Cortex of kidney (tissue), 1 donor: ENCODE measurements at places on chromosomes 5 and 9.
A peak's percentile ranks its signal among the peaks of the same experiment; 100 is the strongest.

DNA sequence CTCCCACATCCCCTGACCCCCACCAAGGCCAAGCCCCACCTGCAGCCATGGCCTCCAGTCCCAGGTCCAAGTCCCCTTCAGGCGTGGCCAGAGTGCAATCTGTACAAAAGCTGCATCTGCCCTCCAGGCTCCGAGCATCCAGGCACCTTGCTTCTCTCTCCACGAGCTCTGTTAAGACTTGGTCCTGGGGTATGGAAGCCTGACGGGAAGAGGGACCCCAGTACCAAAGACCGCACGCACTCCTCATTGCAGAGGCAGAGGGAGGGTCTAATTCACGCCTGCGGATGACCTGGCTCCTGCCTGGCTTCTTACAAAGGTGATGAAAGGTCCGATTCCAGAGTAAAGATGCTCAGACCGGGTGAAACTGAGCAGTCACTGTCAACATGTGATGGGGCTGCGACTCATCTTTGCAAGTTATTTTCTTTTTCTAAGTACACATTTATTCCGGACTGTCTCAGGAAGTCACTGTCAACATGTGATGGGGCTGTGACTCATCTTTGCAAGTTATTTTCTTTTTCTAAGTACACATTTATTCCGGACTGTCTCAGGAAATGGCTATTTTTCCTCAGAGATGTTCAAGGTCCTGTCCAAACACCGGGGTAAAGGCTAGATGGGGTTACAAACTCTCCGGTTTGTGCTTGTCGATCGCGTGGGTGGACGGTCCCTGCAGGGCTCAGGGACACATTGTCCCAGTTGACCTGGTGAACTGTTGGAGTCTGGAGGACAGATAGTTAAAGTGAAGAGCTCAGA lies 252.0 kb upstream of the IRX4 start:
- DNase-seq, result no peak

GRCh38 chr5:61230492-61230891 lies 68.2 kb upstream of the SMIM15 start:
- DNase-seq, result no peak

DNA sequence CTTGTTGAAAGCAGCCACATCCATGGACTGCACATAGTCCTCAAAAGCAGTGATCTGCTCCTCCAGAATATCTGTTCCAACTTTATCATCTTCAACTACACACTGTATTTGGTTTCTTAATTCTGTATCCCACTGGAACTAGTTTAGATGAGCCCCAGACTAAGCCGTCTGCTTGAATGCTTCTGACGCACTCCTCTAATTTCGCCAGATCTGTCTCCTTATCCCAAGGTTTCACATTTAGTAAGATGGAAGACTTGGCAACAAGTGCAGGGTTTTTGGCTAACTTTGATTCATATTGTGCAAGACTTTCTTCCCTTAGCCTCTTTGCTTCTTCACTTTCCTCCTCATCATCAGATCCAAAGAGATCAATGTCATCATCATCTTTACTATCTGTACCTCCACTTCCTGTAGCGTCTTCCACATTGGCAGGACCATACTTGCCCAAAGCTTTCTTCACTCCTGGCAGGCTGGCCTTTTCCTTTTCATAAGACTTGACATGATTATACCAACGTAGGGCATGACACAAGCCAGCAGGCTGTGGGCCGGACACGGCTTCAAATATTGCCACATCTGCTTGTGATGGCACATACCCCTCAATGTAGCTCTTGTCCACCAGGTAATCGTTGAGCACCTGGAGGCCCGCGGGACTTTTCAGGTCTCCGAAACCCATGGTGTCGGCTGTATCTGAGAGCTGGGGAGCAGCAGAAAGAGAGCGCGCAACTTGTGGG lies 56.2 kb upstream of the PIK3R1 start:
- DNase-seq, result no peak

- DNase-seq, result no peak
Measured at GRCh38 chr5:81234299-81234698, 1.2 kb downstream of the CKMT2 start.

DNA sequence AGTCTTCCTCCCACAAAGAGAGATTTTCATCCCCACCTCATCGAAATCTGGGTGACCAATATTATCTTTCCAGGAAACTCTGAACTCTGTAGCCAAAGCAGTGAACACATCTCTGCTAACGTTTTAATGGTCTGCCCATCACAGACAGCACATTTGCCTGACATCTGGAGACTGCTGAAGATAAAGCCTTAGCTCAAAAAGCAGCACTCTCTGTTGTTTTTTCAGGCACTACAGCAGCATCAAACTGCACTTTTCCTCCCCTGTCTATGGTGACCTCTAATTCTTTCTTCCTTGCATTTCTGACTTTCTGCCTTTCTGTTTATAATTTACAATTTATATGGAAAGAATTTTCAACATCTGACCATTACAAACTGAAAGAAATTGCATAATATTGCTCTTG lies 66.8 kb downstream of the RAB3C start:
- no peak for DNase-seq

DNA sequence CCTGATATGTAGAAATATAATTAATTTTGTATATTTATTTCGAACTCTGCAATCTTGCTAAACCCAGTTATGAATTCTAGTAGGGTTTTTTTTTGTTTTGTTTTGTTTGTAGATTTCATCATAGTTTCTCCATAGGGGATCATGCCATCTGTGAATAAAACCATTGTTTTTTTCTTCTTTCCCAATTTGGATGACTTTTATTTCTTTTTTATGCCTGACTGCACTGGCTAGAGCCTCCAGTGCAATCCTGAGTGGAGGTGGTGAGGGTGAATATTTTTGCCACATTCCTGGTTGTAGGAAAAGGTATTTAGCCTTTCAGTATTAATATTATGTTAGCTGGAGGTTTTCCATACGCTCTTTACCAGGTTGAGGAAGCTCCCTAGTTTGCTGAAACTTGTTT lies 70.0 kb upstream of the GFPT2 start:
- DNase-seq, result no peak

GRCh38 chr5:29131285-29131684 lies 2062.2 kb upstream of the CDH6 start:
- no peak for DNase-seq

- DNase-seq, result no peak
Measured at GRCh38 chr5:112957036-112957808, 19.4 kb upstream of the DCP2 start.

GRCh38 chr5:96807075-96807654 lies 580 bp downstream of the ERAP1 start:
- peak; percentile 14 for DNase-seq

DNA sequence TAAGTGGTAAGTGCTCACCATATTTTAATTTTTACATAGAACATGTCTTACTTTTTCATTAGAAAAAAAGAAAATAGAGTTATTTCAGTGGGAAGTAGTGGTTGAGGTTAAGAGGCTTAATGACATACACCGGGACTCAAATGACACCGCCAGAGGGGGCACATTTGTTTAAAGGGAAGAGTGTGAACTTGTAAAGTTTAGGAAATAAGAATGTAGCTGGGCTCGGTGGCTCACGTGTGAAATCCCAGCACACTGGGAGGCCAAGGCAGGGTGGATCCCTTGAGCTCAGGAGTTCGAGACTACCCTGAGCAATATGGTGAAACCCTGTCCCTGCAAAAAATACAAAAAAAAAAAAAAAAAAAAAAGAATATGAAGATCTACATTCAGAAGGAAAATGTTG lies 43.4 kb upstream of the TNFAIP8 start:
- no peak for DNase-seq

DNA sequence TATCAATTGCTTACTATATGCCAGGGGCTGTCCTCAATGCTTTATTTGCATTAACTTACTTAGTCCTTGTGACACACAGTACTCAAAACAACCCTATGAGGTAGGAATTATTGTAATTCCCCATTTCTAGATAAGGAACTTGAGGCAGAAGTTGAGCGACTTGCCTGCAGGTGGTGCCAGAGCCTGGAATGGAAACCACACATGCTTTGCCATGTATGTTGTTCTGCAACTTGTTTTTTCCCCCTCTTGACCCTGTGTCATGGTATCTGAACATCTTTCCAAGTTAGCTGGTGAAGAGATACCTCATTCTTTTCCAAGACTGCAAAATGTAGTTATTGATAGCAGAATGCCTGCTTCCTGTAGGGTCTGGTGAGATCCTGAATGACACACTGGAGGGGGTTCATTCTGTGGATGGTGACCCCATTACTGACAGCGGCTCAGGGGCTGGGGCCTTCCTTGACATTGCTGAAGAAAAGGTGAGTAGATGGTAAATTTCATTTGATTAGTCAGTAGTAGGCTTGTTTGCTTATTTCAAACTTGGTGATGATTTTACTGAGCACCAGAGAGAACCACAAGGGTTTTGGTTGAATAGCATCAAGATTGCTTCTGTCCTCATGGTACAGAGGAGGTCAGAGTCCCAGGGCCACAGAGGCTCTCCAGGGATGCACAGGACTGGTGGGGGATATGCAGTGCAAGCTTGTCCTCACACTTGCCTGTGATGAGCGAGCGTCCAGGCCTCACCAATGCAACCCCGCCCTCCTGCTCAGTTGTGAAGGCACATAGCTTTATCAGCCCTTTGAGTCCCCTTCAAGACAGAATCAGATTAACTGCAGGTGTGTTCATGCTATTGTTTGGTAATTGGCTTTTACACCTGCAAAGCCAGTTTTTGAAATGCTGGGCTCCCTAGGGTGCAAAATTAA lies 57.0 kb downstream of the COL15A1 start:
- no peak for DNase-seq

GRCh38 chr9:22084336-22085035 lies 75.4 kb upstream of the CDKN2B start:
- DNase-seq, result no peak

DNA sequence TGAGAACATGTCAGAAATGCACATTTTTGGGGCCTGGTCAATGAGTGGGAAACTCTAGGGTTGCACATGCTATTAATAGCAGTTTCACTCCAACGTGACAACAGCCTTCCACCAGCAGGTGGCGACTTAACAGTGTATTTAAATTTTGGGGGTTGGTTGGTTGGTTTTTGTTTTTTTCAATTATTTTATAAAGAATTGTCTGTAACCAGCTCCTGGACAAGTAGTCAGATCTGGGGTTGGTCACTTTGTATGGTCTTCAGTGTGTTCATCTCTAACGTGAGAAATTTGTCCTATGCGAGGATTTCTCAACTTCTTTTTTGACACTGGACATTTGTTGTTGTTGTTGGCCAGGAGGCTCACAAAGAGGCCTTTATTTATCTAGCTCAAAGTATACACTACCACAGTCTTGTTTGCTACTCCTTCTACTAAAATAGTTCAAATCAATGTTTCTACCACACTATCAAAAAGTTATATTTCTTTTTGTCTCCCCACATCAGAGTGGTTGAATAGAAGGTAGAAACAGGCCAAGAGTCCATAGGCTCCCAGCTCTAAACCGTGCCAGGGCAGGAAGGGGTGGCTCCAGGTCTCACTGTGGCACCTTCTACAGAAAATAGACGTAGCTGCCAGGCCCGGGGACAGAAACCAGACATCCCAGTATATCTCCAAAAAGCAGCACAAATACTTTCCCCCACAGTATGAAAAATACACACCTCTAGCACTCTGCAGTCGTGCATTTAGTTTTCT lies 110.4 kb downstream of the TRPM6 start:
- DNase-seq, result no peak

DNA sequence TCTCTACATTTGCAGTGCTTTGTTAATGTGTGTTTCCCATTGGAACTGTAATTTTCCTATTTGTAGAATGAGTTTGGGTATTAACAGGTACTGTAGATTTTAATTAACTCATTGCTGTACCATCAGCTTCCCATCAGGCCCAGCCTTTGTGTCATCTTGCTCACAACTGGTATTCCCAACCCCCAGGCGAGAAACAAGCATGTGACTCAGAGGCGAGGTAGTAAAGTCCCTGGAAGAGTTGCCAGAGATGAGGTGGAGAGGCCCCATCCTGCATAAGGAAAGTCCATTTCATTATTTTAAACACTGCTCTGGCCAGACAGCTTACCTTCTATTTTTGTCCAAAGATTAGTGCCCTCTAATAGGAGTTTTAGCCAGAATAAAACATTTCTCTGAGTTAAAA lies 29.9 kb downstream of the ADCY2 start:
- no peak for DNase-seq

GRCh38 chr5:52007230-52007858 lies 624.1 kb downstream of the ISL1 start:
- no peak for DNase-seq

DNA sequence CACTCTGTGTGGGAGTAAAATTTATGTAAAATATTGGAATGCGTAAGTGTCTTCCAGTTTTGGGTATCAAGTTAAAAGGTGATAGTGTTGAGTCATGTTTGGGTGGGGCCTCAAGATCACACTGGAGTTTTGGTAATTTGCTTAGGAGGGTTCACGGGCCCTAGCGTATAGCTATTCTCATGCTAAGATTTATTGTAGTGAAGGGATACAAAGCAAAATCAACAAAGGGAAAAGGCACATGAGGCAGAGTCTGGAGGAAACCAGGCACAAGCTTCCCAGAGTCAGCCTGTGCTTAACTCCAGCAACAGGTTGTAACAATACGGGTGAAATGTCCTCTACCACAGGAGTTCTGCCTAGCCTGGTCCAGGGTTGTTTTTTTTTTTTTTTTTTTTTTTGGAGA lies 20.2 kb downstream of the HSPA4 start:
- no peak for DNase-seq

DNA sequence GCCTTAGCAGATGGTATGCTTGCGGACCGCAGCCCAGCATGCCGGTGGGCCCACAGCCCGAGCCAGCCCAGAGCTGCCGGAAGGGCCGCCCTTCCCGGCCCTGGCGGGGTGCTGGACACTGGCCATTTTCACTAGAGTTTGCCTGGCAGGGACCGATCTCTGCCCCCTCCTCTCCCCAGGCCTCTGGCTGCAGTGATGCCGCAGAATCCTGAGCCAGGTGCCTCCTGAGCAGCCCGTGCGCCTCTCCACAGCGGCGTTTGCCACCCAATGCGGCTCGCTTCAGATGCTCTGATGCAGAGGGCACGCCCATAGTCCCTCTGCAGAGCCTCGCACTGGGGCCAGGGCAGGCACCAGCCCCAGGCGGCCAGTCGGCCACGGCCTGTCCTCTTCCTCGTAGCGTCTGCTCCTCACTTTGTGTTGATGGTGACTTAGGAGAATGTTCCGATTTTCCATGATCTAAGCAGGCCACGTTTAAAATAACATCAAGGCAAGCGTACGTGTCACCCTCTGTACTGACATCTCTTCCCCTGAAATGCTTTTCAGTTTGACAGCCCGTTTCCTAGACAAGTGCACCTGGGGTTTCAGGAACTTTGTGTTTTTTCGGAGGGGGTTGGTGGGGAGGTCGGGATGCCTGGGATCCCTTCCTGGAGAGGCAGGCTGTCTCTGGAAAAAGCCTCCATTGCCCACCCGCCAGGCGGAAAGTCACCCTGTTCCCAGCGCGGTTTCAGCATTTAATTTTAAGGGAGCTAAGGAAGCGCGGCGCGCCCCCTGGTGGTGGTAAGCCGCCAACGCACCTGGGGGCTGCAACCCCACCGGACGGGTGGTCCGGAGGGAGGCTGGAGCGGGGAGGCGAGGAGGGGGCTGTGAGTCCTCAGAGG lies 29.8 kb upstream of the HMCN2 start:
- DNase-seq, result no peak
